ENCODE measurements at places on chromosomes 6 and 20.

DNA sequence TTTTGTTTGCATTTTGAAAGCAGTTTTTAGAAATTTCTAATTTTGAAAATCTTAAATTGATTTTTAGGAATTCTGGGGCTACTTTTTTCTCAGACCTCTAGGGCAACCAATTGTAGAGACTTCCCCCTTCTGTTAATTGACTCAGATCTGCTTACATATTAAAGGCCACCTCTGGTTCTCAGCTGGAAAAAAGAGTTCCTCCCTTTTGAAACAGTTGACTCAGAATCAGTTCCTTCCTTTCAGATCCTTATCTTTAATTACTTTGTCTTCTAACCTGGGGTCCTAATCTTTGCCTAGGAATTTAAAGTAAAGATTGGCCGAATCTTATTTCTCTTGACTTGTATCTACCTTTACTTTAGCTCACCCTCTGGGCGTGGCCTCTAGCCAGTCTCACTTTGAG is 146.8 kb downstream of the LAMA2 start:
- no peak for DNase-seq

- no peak for DNase-seq
These were observed 80.1 kb upstream of the THEMIS start for GRCh38 chr6:127980996-127981395.

DNA sequence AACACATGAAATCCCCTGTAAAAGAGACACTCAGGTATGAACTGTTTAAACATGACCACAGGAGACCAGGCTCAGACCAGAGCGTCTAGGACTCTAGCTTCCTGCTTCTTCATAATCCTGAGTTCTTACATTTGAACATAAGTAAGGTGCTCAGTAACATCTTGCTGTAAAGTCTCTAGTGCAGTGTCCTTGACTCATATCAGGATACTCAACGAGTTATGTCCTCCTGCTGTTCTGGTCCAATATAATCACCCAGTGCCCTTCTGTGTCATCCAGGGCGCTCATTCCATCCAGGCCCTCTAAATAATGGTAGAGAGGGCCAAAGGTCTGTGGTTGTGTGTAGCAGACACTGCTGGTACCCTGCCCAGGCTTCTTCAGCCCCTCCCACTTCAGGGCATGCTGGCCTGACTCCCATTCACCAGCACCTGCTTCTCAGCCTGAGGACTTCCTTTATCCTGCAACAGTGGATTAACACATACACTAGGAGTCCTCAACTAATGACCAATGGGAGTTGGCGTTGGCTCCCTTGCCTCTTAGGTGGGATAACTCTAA is 66.8 kb upstream of the MOCS1 start:
- DNase-seq: no peak

DNA sequence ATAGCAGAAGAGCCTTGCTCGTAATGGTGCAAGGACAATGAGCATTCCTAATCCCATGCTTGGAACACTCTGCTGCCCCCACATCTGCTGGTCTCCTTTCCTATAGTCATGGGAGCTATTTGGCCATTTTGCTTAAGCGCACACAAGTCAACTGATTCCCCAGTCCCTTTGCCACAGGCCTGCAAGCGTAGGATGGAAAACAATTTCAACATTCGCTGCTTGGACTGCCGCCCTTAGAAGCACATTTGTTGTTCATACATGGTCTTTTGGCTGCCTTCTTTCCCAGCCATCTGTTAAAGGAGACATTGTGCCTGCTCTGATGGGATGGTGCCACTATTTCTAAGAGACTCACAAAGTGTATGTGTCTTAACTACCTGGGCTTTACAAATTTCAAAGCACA is 96.9 kb downstream of the RFX6 start:
- no peak for DNase-seq

GRCh38 chr6:22020299-22021003 is 276.4 kb downstream of the PRL start:
- DNase-seq: no peak

DNA sequence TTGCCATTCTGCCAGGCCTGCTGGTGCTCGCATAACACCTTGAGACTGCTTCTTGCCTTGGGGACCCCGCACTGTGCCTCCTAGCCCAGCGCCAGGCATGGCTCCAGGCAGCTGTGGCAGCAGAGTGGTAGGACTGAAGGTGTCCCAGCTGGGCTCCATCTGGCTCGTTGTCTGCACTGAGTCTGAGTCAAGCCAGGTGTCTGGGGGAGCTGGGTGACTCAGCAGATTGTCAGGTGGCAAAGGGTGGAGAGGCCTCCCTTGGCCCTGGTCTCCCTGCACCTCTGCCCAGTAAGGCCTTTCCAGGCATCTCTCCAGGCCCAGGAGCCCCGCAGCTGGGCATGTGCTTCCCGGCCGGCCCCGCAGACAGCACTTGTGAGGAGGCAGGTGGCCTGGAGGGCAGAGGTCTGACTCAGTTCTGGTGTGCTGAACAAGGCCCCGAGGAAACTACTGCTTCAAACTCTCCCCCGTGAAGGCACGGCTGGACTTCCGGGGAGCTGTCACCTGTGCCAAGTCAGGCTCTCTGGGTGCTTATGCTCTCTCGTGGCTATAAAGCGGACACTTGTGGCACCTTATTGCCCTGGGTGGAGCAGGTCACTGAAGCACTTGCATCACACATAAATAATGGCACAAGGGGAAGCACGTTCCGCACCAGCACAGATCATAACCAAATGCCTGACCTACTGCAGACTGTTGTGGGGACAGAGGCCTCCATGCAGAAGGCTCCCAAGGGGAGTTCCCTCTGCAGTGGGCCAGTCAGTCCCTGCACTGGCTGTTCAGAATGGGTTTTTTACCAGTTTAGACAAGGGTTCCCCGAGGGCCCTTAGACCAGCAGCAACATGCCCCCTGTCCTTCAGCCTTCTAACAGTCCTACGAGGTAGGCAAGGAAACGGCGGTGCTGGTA is 27.5 kb downstream of the FOXC1 start:
- DNase-seq: no peak

Data from CD8-positive, alpha-beta T cell (primary cell).